ENCODE measurements at places on chromosomes 4 and X.

- DNase-seq: no peak
Observed at GRCh38 chr4:12875640-12876243, 608.4 kb downstream of the RAB28 start.

DNA sequence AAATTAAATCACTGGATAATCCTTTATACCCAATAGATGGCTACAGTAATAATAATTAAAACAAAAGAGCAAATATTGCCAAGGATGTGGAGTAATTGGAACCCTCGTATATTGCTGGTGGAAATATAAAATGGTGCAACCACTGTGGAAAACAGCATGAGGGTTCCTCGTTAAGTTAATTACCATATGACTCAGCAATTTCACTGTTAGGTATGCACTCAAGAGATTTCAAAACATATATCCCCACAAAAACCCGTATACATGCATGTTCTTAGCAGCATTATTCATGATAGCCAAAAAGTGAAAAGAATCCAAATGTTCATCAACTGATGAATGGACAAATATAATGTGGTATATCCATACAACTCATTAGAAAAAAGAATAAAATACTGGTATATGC, 103.3 kb downstream of the TEX13C start:
- no peak for DNase-seq

DNA sequence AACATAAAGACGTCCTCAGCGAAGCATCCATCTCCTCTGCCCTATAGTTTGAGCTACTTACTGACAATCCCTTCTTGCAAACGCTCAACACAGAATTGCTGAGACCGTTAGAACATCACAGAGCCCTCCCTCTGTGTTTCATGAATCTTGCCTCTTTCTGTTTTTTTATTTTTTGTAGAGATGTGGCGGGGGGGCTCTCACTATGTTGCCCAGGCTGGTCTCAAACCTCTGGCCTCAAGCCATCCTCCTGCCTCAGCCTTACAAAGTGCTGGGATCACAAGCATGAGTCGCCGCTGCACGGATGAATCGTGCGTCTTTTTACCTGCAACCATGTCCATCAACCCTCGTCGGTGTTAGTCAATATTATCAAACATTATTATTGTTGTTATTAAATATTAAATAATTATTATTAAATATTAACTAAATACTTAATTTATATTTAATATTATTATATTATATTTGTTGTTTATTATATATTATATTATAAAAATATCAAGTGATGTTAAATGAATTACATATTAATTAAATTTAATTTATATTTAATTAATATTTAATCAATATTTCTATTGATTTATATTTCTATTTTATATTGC, 200.7 kb downstream of the CRLF2 start:
- DNase-seq: no peak

DNA sequence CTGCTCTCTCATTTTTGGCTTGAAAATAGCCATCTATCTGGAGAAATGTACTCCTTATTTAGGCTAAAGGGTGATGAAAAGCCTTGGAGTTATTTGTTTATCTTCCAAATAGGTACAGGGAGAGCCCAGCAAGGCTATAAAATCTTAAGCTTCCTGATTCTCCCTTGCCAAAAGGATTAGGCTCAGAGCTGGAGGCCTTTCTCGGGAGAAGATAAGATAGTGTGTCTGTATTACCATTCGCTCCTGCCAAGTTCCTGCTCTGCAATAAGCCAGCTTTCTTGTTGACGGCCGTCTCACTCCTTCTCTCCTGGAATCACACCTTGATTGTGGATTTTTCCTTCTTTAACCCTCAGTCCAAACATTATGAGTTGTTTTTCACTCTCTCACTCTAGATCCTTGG, 171.8 kb upstream of the TTC29 start:
- DNase-seq: no peak

GRCh38 chrX:14243823-14244222, 214.1 kb upstream of the GEMIN8 start:
- no peak for DNase-seq

DNA sequence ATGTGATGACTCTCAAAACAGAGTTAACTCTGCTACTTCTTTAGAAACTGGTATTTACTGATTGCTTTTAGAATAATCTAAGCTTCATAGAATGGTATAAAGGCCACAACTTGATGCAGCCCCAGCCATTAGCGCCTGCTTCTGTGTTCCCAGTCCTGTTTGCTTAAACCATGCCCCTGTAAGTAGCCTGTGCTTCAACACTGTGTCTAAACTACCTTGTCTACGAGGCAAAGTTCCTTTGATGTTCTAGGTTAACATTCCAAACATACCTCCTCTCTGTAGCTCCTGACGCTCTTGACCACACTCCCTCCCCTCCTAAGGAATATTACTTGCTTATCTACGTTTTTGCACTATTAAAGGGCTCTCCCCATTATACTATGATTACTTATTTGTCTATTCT, 352.5 kb upstream of the ADGRL3 start:
- no peak for DNase-seq
